ENCODE measurements at places on chromosomes 7 and 10.

GRCh38 chr7:83655951-83656556 is 7.1 kb upstream of the SEMA3E start:
- no peak for DNase-seq

GRCh38 chr7:121360564-121360963 is 31.8 kb downstream of the WNT16 start:
- no peak for DNase-seq

- no peak for DNase-seq
Observed at GRCh38 chr7:101954499-101954898, 137.1 kb downstream of the CUX1 start.

- DNase-seq = no peak
Observed at GRCh38 chr7:68078157-68078710, 1081.6 kb downstream of the TYW1 start.

GRCh38 chr7:1033546-1034145 is 10.7 kb upstream of the GPR146 start:
- DNase-seq = no peak

DNA sequence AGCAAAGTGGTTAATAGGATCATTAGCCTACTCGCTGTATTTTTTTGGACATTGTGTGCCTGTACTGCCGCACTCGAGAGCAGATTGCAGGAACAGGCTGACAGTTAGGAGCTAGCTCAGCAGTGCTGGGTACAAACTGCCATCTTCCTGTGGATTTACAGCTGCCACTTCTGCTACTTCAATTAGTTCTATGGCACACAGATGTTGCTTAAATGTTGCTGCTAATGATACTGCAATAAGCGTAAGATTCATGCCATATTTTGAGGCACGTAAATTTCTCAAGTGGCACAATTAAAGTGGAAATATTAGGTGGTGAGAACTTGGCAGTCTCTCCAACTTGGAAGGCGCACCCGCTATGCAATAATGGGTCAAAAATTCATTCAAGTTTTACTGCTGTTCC is 171.9 kb downstream of the EBF3 start:
- DNase-seq = no peak

DNA sequence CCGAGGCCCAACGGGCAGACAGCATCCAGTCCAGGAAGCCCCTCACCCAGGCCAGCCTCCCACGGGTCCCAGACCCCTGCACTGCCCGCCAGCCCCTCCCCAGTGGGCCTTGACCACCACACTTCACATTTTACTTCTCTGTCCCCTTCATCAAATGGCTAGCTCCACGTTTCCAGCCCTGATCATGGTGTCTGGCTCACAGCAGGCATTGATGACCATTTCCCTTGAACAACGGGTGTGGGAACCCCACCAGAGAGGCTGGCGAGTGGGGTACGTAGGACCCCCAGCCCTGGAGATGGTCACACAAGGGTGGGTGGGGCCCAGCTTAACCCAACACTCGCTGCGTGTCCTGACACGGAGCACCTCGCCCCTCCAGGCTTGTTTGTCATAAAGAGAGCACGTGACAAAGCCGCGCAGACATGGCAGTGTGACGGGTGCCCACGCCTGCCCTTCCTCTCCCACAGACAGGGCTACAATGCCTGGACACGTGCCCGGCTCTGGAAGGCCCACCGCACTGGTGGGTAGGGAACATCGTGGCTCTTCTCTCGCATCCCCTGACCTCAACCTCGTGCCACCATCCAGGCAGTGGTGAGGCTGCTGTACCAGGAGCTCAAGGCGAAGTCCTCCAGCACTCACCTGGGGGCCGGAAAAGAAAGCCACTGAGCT is 267.7 kb downstream of the MAD1L1 start:
- no peak for DNase-seq

GRCh38 chr10:87942884-87943527 is 79.6 kb downstream of the PTEN start:
- DNase-seq = no peak

DNA sequence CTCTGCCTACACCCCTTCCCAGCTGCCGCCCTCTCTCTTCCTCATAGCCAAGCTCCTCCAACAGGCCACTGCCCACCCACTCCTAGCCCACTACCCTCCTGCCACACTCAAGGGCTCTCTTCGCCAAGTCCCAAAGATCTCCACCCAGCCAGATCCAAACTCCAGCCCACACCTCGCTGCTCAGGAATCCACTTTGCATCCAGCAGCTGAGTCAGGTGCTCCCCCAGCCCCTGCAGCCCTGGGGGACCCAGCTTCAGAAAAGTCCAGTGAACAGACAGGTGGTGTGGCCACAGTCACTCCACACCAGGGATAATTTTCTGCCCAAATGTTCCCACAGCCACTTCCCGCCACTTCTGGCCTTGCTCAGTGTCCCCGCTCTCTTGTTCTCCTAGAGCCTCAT is 10.9 kb downstream of the OGDHL start:
- DNase-seq = no peak

DNA sequence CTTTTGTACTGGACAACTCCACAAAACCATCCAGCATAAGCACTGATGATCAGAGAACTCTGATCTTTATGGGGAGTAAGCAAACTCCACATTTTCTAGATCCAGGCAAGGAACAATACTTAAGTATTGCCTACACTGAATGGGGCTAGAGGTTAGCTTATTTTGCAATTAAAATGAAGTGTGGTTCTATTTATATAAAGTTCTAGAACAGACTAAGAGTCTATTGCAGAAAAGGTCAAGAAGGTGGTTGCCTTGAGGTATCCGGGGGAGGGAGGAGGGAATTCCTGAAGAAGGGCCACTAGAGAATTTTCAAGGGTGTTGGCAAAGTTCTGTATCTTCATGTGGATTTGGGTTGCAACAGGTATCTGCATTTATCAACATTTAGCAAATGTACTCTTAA is 477.9 kb downstream of the PLXNA4 start:
- DNase-seq = no peak

DNA sequence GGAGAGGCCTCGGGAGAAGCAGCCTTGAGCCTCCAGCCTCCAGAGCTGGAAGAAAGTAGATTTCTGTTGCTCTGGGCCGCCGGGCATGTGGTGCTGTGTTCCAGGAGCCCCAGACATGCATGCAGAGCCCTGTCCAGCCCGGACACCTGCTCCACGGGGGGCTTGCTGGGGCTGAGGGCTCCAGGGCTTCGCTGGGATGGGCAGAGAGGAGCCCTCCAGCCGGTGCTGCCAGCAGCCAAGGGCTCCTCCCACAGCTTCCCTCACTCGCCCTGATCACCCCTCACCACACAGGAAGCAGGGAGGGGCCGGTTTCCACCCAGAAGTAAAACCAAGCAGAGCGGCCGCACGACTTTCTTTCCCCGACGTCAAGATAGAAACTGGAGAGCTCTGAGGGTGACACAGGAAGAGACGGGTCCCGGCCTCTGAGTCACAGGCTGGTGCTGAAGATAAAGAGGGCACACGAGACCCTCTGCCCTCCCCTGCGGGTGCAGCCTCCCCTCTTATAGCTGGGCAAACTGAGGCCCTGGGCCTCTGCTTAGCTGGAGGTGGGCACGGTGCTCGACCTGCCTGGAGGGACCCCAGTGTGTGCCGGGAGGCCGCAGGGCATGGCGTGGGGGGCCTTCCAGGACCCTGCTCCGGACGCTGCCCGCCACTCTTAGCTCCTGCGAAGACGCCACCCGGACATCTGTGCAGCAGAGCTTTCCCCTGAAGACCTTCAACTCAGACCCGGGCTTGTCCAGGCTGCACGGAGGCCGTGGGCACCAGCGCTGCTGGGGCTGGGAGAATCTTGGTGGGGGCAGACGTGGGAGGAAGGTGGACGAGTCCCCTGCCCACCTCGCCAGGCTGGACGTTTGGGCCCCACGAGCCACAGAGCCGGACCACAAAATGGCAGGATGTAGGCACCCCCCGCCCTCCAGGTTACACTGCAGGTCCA is 31.1 kb downstream of the ADAP1 start:
- peak; percentile 95 for DNase-seq

GRCh38 chr10:97788552-97789442 is 17.0 kb upstream of the SFRP5 start:
- DNase-seq = peak; percentile 0

DNA sequence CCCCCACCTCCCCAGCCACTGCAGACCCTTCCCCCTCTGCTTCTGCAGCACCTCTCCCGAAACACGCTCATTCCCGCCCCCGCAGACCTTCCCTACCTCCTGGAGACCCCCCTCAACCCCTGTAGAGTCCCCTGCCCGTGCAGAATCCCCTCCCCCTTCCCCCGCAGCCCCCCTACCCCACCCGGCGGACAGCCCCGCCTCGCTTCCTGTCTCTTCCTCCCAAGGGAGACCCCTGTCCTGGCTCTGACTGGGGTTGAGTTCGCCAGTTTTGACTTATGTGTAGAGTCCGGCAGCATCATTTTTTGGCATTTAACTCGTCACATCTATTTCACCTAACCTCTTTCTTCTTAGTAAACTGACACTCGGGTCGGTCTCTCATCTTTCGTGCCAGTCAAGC is 54.0 kb downstream of the ALOX5 start:
- DNase-seq = no peak

- DNase-seq = no peak
Observed at GRCh38 chr7:102287111-102287980, 678 bp downstream of the SH2B2 start.

- DNase-seq = no peak
Observed at GRCh38 chr7:47045207-47046051, 536.5 kb downstream of the TNS3 start.

- no peak for DNase-seq
Observed at GRCh38 chr7:95106401-95106800, 199.0 kb downstream of the PPP1R9A start.

GRCh38 chr10:110221044-110221720 is 13.8 kb downstream of the MXI1 start:
- DNase-seq = no peak

GRCh38 chr10:35306852-35307251 is 29.5 kb upstream of the CCNY start:
- DNase-seq = no peak

- no peak for DNase-seq
Observed at GRCh38 chr7:107918948-107919347, 28.0 kb downstream of the DLD start.

DNA sequence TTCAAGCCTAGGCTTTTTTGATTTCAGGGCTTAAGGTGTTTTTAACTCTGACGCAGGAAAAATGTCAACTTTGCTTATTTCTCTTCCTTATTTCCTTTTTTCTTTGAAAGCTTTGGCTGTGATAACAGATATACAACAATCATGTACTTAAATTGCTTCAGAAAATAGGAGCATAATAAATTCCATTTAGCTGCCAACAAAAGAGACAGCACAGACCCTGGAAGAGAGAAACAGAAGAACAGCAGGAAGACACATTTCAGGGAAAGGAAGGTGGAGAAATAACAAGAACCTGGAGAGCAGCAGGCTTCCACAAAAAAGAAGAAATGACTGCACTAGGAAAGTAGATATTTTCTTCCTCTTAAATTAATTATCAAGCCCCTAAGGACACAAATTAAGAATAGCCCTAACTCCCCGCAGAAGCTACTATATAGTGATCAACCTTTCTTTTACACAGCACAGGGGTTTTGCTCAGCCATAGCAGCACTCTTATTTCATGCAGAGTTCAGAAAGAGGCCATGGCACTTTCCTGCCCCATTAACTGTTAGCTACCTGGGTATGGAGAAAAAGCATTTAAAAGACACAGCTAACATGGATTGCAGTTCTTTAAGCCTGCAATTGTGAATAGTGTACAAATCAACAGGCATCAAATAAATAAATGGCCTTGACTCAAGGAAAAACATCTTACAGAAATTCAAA is 61.5 kb downstream of the IQUB start:
- no peak for DNase-seq

GRCh38 chr10:22977751-22978150 is 49.9 kb downstream of the ARMC3 start:
- no peak for DNase-seq

- no peak for DNase-seq
Observed at GRCh38 chr10:132509506-132510173, 27.9 kb upstream of the INPP5A start.

Data from GF-D8 (cell line).